ENCODE measurements at places on chromosomes 1 and 21.

GRCh38 chr1:107993920-107994319, 28.9 kb upstream of the VAV3 start:
- no peak for DNase-seq

- peak; percentile 56 for DNase-seq
These were observed 43.5 kb upstream of the RAB4A start for GRCh38 chr1:229227298-229227919.

DNA sequence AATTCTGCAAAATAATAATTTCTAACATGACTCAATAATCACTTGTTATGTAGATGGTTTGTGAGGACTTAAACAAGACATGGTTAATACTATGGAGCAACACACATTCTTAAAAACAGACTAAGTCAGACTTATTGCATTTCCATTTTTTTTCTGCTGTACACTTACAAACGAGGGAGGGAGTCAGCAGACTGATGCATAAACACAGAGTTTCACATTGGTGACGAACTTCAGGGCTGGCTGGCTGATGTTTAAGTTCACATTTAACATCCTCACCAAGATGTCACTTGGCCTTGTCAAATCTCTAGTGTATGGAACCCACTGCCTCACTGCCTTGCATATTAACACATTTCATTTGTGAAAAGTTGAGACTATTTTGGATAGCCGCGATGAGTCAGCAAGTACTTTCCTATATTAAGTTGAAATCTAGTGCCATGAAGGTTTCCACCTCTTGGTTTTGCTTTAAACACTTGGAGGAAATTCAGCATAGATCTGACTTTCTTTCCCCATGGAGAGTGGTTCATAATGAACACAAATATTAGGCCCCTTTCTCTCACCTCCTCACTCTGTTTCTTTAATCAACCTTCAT, 337.5 kb upstream of the RUNX1 start:
- no peak for DNase-seq

- DNase-seq, result no peak
These were observed 613.4 kb upstream of the ADAMTS5 start for GRCh38 chr21:27580276-27580675.

DNA sequence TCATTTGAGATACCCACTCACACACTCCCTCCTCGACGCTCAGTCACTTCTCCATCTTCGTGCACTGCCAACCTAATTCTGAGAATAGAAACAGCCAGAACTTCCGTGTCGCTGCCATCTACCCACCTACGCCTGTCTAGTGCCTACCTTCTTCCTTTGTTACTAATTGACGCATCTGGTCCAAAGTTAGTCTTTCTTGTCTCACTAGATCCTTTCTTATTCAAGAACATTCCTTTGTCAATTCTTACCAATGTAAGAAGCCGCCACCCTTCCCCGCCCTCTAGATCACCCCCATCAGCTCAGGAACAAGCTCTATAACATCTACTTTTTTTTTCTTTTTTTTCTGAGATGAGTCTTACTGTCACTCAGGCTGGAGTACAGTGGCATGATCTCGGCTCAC, 3.7 kb downstream of the PADI6 start:
- no peak for DNase-seq

- DNase-seq, result no peak
These were observed 6.6 kb upstream of the THRAP3 start for GRCh38 chr1:36217670-36218069.

DNA sequence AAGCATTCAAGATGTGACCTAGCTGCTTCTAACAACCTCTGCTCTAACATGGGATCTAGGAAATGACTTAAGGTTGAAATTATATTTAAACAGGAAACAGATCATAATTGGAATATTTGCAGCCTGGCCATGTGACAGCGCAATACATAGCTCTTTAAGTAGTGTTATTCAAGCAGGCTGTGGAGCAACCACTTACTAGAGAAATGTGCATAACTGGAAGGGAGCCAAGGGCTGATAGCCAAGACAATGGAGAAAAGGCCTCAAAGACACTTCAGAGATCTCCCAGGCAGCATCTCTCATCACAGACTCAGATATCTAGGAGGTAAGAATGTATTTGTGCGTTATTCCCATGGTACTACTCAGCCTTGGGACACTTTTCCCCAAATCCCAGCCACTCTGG, 823.0 kb upstream of the PRMT6 start:
- DNase-seq, result no peak

- DNase-seq, result no peak
These were observed 20.9 kb downstream of the LAMC1 start for GRCh38 chr1:183043872-183044854.

- DNase-seq, result no peak
These were observed 154.1 kb upstream of the ETV3 start for GRCh38 chr1:157292302-157292701.

DNA sequence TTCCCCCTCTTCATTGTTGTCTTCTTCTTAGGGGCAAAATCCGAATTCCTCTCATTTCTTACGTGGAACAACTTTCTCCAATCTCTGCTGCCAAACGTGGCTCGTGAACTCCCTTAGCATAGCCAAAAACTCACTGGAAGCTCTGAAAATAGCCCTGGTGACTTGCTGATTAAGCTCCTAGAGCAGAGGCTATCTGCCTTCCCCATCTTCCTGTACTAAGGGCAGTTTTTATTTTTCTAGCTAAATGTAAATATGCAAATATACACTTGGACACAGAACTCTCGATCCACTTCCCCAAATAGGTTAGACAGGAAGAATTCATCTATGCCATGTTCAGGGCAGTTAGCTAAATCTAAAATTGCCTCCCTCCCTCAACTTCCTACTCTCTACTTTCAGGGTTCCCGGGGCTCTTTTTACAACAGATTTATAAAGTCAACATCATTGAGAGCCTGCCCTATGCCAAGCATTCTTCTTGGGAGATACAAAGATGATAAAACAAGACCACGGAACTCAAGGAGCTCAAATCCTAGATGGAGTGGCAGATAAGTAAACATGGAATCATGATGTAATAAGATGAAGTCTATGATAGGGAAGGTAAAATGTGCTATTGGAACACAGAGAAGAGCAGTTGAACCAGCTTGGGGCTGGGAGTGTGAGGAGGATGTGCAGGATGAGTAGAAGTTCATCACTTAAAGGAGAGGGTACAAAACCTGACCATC, 59.4 kb upstream of the FMOD start:
- no peak for DNase-seq

Data from effector memory CD4-positive, alpha-beta T cell (primary cell).